HepG2 (cell line): ENCODE measurements at places on chromosomes 11 and 22. TPM values are rescaled to one million over a fixed set of nuclear protein-coding genes. Genes with fewer than 3 reads are reported as not detected.

Gene SPINDOC
- 23.6 and 29.9 TPM in 2 replicates for total RNA-seq

Gene NOX4
- total RNA-seq: not detected in 2 replicates

Gene C22orf31
- not detected in 2 replicates for total RNA-seq

Gene KDM4E
- total RNA-seq: not detected in 2 replicates

GRCh38 chr11:92845805-92846204, 123.6 kb upstream of the MTNR1B start:
- no peak for DNase-seq

- DNase-seq: no peak
Observed at GRCh38 chr11:11301212-11301611, 51.8 kb downstream of the CSNK2A3 start.

GRCh38 chr22:44901301-44901700, 108.5 kb downstream of the PHF21B start:
- no peak for DNase-seq
